ENCODE measurements at places on chromosomes 16 and 17.

GRCh38 chr17:75168998-75169397, 13.8 kb downstream of the SUMO2 start:
- DNase-seq, result no peak

DNA sequence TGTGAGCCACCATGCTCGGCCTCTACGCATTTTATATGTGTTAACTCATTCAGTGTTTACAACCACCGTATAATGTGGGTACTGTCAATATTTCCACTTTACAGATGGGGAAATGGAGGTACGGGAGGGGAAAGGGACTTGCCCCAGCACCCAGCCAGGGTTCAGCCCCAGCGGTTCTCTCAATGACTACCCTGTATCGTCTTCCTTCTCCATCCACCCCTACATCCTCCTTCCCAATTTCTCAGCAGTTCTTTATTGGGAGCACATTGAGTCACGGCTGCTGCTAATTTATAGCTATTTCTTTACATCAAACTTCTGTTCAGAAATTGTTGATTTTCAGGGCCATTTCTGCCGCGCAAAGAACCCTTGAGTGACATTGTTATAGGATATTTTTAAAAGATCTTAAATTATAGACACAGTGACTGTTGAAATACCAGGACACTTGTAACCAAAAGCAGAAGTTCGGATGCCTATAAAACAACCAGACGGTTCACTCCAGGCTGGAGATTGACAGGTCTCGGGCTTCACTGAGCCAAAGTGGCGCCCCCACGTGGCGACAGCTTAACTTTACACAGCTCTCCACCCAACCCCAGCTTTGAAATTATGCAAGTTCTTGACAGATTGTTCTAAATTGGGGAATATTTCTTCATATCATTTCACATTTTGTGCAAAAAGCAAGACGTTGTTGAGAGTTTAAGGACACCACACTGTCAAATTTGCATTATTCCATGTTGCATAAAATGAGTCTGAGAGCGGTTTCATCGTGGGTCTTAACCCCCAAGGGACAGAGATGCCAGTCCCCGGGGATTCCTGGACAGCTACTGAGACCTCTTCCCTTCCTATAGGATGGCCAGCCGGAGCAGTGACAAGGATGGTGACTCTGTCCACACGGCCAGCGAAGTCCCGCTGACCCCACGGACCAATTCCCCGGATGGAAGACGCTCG, 11.8 kb downstream of the SYT17 start:
- DNase-seq, result no peak

DNA sequence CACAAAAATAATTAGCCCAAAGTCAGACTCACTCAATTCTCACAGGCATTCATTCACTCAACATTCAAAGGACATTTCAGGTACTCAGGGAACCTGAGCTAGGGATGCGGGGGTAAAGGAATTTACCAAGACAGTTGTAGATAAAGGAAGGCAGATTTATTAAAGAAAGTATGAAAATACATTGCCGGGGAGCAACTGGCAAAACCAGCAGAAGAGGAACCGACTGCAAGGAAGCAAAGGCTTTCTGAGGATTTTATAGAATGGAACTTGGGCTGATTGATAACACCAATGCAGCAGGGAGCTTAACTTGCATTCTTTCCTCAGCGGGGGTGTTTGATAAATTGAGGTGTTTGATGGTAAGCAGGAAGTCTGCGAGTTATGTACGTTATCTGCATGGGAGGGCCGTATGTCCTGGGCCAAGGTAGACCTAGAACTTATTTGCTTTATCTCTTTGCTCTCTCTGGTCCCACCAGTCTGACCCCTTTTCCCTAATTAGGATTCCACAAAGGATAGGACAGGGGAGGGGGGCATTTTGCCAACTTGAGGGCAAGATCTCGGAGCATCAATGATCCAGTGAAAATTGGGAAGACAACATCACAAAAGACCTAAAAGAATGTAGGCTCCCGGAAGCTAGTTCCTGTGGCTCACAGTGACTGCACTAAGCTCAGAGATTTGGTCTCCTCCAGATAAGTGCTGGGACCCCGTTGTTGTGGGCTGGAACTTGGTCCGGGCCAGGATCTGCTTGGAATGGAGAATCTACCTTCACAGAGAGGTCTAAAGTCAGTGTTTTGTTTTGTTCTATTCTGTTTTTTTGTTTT, 5.8 kb upstream of the MT3 start:
- DNase-seq, result no peak

- DNase-seq, result no peak
These were observed 1.4 kb downstream of the ALDOC start for GRCh38 chr17:28575126-28575795.

- DNase-seq, result no peak
These were observed 9.9 kb downstream of the AHSP start for GRCh38 chr16:31537362-31538242.

DNA sequence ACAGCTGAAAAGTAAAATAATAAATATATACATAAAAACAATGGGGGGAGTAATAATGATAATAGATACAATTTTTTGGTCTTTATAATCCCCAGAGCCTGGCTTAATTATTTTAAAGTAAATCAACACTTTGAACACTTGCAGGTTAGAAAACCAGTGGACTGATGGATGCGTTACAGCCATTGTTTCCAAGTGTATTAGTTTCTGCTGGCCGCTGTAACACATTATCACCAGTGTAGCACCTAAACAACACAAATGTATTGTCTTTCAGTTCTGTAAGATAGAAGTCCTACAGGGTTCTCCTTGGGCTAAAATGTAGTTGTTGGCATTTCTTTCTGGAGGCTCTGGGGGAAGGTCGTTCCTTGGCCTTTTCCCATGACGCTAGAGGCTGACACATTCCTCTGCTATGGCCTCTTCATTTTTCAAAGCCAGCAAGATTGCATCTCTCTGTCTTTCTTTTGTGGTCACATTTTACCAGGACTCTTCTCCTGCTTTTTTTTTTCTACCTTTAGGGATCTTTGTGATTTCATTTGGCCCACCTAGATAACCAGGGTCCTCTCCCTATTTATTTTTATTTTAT, 116.8 kb downstream of the WWOX start:
- DNase-seq, result no peak

GRCh38 chr16:83992624-83993023, 24.6 kb downstream of the NECAB2 start:
- peak; percentile 12 for DNase-seq

- DNase-seq, result no peak
These were observed 5.0 kb downstream of the TSR1 start for GRCh38 chr17:2331303-2331702.

DNA sequence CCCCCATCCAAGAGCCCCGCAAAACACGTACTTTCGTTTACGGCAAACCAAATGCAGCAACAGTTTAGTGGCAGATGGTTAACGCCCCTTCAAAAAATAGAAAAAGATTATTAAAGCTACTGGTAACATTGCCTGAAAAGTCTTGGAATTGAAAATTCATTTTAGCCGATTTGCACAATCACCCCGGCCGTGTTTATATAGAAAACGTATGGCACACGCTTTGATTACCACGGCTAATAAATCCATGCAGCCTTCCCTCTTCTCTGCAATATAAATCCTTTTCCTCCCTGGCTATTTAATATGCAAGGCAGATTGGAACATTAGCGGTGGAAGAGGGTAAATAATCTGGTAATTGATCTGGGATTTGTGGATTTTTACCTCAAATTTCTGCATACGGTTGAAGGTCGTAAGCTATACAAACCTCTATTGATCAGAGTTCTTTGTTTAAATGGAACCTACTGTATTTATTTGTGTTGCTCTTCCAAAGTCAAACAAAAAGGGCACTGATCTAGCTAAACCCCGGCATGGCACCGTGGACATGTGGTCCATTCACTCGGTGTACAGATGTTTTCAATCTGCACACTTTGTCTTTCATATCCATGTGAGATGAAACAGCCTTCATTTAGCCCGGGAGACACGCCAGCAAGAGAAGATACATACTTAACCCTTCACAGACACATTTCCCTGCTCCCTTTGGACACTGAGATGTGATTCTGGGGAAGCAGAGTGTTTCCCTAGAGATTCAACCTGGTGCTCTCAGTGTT, 238.1 kb upstream of the MAF start:
- no peak for DNase-seq

DNA sequence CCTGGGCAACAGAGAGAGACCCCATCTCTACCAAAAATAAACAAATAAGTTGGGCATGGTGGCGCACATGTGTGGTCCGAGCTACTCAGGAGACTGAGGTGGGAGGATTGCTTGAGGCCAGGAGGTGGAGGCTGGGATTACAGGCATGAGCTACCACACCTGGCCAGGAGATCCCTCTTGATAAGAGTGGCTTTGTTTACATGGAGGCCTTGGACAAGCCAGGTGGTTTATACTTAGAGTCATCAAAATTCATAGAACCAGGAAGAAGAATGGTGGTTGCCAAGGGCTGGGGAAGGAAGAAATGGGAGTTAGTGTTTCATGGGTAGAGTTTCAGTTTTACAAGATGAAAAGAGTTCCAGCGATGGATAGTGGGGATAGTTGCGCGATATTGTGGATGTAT, 8.8 kb upstream of the ZFP1 start:
- DNase-seq, result no peak

DNA sequence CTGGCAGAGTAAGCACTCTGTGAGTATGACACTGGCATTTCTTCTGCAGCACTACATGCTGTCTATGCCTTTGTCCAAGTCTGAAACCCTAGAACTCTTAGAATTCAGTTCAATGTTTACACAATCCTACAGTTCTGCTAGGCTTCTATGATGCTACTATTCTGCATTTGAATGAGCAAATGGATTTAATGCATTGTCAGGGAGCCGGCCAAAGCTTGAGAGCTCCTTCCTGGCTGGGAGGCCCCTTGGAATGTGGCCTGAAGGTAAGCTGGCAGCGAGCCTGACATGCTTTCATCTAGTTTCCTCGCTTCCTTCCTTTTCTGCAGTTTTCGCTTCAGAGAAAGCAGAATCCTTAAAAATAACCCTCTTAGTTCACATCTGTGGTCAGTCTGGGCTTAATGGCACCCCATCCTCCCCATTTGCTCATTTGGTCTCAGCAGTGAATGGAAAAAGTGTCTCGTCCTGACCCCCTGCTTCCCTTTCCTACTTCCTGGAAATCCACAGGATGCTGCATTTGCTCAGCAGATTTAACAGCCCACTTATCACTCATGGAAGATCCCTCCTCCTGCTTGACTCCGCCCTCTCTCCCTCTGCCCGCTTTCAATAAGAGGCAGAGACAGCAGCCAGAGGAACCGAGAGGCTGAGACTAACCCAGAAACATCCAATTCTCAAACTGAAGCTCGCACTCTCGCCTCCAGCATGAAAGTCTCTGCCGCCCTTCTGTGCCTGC, at the start of gene CCL2:
Gene CCL2 (plus strand): TSS at position 635 of the 730 bp plus-strand sequence. CDS start 65 bp downstream, at position 700.
- peak; percentile 29 for DNase-seq

- no peak for DNase-seq
These were observed 46.2 kb upstream of the STH start for GRCh38 chr17:45952814-45953320.

DNA sequence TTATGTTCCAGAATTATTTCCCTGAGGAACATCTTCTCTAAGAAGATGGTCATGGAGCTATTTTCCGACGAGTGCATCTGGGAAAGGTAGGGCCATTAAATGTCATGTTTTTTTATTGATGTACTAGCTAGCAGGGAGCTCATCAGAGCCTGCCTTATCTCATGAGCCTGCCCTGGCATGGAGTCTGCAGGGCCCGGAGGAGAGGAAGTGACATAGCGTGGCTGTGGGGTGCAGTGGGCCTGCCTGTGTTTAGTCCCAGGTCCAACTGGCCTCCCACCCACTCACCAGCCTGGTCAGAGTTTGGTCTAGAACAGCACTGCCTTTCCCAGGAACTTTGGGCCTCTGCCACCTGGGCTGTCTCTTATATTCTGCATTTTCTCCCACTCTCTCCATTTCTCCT, 389.8 kb downstream of the SNX29 start:
- DNase-seq, result no peak

- DNase-seq, result no peak
These were observed 207.6 kb downstream of the CEP112 start for GRCh38 chr17:65984299-65984698.

DNA sequence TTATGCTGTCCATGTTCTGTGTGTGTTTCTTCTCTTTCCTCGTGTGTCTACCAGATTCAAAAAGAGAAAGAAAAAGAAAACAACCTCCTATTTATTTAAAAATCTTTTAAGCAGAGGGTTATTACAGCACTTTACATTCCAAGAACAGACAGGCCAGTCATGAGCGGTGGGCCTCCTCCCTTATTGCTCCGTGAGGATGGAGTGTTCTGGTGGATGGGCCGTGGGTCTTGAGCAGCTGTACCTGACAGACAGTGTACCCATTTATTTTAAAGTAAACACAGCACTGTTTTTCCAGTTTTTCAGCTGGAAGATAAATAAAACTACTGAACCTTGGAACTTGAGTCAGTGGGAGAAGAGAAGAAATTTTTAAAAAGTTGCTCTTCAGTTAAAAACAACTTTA, 52.4 kb downstream of the WWP2 start:
- DNase-seq, result no peak

- DNase-seq, result no peak
These were observed 26.9 kb upstream of the PHB1 start for GRCh38 chr17:49441578-49441977.

- no peak for DNase-seq
These were observed 1491.4 kb upstream of the GOT2 start for GRCh38 chr16:60225541-60225940.

- DNase-seq, result no peak
These were observed 35.6 kb downstream of the WDR59 start for GRCh38 chr16:74949309-74949708.

DNA sequence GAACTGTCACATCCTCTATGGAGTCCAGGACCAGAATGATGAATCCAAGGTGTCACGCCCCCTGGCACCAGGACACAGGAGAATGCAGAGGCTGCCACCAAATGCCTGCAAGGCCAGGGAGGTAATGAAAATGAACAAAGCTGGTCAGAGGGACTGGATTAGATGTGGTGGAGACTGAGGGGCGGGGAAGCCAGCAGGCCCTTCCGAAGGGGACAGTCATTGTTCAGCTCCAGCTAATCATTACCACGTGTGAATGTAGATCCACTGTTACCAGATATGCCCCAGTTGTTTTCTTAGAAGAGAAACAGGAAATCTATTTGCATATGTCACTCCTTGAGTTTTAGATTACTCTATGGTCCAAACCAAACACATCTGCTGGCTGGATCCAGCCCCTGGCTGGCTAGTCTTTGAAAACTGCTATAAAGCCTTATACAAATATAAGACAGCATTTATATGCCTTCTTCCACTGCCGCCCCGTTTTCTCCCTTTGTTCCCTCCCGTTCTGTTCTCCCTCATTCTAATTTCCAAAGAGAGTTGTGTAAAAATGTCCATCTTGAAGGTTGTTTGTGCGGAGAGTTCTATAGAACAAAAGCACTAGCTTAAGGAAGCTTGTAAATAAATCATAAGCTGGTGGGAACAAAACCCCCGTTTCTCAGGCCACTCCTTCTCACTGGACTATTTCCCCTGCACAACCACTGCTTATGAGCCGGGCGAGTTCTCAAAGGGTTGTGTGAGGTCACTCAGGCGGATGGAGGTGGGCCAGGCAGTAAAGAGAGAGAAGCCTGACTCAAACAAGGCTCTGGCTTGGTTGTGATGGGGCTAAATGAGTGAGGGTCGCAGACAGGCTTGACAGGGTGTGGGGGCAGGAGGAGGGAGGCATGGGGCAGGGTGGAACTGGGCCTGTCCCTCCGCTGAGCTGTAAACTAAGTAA, 14.2 kb downstream of the CRYM start:
- DNase-seq, result peak; percentile 36

- no peak for DNase-seq
These were observed 60.1 kb upstream of the TMEM132E start for GRCh38 chr17:34519282-34519681.

- peak; percentile 42 for DNase-seq
These were observed 115.4 kb downstream of the METRNL start for GRCh38 chr17:83194761-83195329.

GRCh38 chr16:11128211-11129141, 127.5 kb downstream of the SOCS1 start:
- DNase-seq, result no peak

Data from GM04503 (cell line).